ENCODE measurements at places on chromosomes 3 and 15.

DNA sequence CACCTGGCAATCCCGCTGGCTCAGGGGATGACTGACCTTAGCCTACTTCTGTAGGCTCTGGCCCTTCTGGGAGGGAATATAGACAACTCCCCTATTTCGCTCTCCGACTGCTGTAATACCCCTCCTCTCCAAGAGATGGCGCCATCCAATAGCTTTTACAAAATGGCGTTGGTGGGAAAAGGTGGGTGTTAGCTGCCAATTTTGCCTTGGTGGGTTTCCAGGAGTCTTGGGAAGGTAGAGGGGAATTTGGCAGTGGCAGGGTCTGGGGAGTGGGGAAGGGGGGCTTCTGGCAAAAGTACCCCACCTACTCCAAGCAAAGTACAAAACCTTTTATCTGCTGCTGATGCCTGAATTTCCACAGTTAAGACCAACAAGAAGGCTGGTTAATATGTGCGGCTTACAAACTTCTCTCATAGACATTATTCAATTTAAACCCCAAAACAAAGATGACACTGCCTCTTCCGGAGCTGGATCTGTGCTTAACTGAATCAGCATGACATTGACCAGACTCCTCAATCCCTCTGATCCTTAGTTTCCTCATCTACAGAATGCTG, 62.1 kb downstream of the RASGRF1 start:
- no peak for DNase-seq

- DNase-seq: no peak
Observed at GRCh38 chr15:70411143-70411863, 313.6 kb upstream of the TLE3 start.

GRCh38 chr15:52715411-52715810, 36.2 kb upstream of the ATOSA start:
- DNase-seq: no peak

DNA sequence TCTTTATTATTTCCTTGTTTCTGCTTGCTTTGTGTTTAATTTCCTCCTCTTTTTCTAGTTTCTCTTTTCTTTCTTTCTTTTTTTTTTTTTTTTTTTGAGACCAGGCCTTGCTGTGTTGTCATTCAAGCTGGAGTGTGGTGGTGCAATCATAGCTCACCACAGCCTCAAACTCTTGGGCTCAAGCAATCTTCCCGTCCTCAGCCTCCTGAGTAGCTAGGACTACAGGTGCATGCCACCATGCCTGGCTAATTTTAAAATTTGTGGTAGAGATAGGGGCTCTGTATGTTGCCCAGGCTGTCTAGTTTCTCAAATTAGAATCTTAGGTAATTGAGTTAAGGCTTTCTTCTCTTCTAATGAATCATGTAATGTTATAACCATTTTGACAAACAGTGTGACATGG, 22.4 kb downstream of the SLMAP start:
- no peak for DNase-seq
